ENCODE measurements at places on chromosomes 1 and 21.

DNA sequence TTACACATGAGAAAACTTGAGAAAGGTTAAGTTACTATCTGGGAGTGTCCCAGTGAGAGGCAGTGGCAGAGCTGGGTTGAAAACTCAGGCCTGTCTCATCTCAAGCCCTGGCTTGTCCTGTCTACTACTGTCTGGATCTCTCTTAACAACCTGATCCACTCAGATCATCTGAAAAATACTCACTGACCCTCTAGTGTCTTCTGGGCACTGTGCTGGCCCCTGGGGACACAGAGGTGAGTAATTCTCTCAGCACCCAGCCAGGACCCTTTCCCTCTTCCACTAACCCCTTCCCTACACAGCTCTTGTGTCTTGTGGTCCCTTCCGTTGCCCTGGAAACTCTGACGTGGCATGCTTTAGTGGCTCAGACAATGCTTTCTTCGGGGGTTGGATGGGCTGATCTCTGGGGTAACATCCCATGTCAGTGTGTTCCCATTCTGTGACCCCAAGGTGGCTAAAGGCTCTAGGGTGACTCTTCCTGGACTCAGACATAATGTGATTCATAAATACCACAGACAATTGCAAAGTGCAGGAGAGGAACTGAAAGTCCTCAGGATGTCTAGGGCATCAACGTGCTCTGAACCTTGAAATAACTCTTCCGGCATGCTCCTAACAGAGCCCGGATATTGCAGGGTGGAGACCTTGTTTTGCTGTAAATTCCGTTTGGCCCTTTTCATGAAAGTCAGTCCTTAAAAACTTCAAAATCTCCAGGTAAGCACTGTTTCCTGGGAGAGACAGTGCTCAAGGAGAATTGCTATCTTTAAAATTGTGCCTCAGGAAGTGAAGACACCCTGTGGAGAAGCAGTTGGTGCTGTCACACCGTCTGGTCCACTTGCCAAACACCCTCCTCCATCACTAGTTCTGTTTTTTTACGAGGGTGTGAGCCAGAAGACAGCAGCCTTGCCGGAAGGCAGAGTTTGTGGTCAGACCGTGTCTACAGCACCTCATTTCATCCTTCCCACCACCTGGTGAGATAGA is 4.0 kb downstream of the SHISAL2A start:
- DNase-seq: no peak

DNA sequence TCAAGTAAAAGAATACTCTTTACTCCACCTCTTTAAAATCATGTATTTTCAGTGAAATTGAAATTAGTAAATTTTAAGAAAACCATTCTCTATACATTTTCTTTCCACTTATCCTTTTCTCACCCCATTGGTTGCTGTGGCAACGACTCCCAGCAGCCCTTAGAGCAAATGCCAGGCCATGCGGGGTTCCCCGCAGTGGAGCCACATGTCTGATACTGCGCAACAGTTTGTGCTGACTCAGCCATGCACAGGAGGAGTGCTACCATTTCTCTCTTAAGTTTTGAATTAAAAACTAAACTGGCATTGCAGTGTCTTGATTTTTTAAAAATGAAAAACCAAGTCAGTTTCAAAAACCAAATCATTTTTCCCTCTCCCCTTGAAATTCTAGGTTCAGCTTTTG is 214.1 kb upstream of the L1TD1 start:
- no peak for DNase-seq

- DNase-seq: no peak
Observed at GRCh38 chr1:235607284-235607683, 42.3 kb downstream of the GNG4 start.

DNA sequence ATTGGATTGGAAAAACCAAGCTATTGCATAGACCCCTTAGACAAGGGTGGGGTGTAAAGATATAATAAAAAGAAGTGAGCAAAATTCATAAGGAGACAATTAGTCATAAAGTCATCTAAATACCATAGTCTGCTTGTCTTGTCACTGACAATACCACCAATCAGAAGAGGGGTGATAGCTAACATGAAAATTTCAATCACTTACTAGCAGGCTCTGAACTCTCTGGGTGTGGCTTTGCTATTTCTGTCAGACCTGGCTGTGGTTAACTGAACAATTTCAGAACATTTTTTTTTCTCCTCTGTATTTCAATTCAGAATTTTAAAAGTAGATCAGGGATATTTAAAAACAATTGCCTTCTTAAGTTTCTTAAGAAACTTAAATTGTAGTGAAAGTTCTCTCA is 158.5 kb upstream of the PRMT6 start:
- DNase-seq: no peak

DNA sequence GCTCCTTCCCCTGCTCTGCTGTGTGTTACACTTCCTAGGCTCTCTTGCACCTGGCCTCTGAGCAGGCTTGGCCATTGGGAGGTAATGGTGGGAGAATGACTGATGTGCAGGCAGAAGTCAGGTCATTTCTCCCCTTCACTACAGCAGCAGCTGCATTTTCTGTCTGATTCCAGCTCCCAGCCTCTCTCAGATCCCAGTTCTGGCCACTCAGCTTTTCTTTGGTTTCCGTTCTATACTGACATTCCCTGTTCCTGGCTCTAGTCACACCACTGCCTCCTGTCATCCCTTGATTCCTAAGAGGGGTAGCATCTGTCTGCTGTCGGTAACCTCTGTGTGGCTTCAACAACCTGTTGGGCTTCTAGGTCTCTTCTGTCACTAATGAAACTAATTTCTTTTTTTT is 127.7 kb upstream of the HOOK1 start:
- no peak for DNase-seq

DNA sequence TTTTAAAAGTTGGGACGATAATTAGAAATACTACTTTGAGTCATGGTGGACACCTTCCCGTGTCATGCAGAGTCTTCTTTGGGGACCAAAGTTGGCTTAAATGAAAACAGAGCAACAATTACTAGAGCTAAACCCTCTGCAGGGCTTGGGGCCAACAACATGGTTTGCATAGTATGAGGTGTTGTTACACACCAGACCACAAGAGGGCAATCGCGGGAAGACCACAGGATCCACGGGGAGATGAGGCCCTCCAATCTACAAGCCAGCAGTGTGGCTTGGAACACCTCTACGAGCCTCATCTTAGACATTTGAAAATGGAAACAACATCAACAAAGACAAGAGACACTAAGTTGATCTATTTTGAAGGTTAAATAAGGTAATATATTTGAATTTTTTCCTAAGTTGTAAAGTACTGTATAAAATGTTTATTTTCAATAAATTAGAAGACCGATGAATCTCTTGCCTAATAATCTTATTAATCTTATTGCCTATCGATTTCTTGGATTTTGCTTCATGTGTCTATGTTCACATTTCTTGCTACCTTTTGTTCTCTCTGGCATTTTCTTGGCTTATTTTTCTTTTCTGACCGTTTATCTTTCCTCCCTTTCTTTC is 8.2 kb upstream of the SMCP start:
- DNase-seq: peak; percentile 36

DNA sequence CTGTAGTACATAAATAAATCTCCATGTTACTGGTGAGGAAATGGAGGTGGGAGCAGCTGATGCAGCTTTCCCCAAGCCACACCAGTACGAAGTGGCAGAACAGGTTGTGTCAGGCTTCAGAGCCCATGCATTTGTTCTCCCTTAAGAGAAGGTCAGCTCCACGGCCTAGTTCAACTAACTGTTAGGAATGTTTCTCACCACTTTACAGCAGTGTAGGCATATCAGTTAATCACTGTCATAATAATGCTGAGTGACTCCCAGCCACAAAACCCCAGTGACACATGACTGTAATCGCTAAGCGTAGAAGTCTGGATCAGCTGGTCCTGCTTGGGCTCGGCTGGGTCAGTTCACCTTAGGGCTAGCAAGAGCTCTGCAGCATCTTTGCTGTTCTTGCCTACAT is 90.4 kb downstream of the VPS26C start:
- DNase-seq: no peak

DNA sequence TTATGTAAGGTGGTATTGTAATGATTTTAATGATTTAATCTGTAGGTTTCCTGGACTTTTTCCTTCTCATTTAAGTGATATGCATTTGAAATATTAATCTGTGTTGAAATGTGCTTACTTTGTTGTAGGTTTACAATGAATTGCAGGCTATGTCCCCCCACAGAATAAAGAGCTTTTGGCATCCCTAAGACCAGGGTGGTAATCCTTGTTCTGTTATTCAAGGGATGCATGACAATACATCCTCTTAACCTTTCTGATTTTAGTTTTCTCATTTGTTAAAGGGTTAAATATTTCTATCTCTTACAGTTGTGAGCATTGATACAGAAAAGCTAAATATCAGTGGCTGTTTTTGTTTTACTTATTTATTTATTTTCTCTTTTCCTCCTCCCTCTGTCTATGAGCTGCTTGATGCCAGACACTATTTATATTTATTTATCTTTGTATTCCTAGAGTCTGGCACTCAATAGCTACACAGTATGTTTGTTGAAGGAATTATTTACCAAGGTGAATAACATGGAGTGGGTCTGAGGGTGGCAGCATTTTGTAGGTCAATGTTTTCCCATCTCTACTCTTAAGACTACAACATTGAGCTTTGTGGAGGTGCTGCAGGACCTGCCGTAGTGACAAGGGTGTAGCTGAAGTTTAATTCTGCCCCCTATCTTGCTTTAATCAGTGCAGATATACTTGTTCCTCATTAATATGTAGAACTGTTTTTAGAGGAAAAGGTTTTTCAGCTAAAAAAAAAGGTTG is 19.9 kb upstream of the ADGRL2 start:
- DNase-seq: no peak

DNA sequence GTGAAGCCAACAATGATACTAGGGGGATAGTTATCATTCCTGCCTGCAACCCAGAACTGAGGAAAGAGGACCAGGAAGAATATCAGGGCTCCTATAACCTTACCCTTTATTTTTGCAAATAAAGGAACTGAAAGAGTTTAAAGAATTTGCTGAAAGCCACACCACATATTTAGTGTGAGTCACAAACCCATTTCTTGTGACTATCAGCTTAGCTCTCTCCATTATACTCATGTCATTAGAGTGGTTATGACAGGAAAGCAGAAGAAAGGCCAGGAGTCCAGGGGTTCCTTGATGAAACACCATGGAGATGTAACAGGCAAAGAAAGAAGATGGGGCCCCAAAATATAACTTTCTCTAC is 141.1 kb upstream of the SAMSN1 start:
- no peak for DNase-seq

GRCh38 chr1:67226688-67227087 is 60.4 kb downstream of the IL23R start:
- DNase-seq: no peak
